C1 segment of cervical spinal cord (tissue), 14 donors: ENCODE measurements at places on chromosomes 6 and 20.

DNA sequence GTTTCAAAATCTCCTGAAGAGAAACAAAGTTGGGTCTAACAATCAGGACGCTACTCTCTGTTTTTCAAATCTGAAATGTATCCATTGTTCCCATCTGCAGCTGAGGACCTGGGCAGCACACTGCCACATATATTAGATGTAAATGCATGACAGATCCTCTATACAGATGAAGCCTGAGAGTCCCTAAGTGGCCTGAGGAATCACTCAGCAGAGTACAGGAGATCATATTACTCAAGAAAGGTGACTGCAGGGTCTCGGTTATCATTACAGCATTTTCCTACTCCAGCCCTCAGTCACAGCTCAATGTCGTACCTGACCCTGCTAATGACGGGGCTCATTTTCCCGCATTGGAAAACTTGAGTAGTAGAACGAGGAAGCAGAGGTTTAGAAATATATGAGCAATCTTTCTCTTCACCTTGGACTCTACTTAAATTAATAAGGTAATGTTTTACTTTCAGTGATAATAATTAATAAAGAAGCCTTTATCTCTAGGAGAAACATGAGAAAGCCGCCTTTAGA is 256.2 kb upstream of the IRAK1BP1 start:
- DNase-seq = no peak

- no peak for DNase-seq
Measured at GRCh38 chr6:69664551-69664950, 132.3 kb downstream of the LMBRD1 start.

DNA sequence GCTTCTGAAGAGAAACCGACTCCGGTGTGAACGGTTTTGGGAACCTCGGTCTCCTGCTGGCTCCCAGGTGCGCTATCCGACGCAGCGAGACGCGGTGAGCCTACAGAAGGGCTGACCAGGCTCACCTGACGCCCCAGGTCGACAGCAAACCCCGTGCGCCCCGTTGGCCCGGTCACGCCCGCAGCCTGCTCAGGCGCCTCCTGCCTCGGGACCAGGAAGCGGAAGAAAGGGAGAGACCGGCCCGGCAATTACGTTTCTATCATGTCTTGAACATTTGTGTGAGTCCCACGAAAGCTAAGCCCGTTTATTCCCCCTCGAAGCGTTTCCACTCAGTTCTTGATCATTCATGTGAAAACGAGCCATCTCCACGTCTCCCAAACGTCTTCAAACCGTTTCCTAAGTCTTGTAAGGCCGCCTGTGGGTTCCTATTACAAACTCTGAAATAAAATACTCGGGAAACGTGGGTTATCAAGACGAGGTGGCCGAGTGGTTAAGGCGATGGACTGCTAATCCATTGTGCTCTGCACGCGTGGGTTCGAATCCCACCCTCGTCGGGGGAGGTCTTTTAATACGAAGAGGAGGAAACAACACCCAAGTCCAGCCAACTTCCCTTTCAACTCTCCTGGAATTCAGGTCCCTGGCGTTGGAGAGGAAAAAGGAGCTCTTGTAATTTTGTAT is 150.5 kb upstream of the PRSS16 start:
- DNase-seq = no peak

DNA sequence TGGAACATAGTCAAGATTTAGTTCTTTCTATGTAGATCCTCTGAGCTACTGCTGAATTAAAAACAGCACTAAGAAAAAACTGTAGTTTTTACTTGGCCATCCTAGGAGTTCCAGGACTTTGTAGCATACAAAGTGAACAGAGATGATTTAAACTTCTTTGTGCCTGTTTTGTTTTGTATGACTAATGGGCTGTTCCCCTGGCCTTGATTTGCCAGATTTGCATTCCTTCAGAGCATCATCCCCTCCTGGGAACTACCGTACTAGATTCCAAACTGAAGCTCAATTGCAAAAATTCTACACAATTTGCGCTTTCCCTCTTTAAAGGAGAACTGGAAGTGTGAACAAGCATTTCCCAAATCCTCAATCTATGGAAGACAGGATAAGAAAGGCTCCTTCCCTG is 23.1 kb downstream of the ACOT13 start:
- DNase-seq = no peak

- DNase-seq = no peak
Measured at GRCh38 chr20:7291323-7291943, 523.9 kb downstream of the BMP2 start.

GRCh38 chr6:44072959-44073611 is 54.2 kb downstream of the MRPL14 start:
- no peak for DNase-seq

- no peak for DNase-seq
Measured at GRCh38 chr6:136077834-136078576, 172.1 kb downstream of the MTFR2 start.

DNA sequence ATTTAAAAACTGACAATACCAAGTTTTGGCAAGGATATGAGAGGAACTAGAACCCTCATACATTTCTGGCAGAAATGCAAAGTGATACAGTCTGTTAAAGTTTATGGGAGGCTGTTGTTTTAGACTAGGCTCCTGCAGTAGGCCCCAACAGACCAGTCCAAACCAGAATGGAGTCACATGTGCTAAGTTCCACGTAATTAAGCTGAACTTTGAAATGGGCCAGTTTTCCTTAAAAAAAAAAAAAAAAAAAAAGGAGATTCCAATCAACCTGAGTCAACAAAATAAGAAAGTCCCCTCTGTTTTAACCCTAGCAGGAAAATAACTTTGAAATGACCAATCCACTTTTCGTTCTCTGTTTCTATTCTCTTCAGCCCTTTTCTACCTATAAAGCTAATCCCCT is 26.5 kb downstream of the IL17F start:
- no peak for DNase-seq

- DNase-seq = no peak
Measured at GRCh38 chr20:14046534-14046933, 51.2 kb downstream of the MACROD2 start.

DNA sequence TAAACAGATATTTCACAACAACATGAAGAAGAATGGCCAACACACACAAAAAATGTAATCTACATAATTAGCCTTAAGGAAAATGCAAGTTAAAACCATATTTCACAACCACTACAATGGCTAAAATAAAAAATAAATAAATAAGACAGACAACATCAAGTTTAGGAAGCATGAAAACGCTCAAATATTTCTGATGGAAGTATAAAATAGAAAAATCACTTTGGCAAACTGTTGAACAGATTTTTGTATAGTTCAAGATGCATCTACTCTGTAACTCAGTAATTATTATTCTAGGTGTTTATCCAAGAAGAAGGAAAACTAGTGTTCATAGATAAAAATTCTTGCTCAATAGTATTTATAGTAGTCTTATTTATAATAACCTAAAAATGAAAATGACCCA is 1410.1 kb upstream of the ADGRB3 start:
- no peak for DNase-seq

- DNase-seq = peak; percentile 1
Measured at GRCh38 chr6:79810185-79810705, 137.1 kb downstream of the ELOVL4 start.

DNA sequence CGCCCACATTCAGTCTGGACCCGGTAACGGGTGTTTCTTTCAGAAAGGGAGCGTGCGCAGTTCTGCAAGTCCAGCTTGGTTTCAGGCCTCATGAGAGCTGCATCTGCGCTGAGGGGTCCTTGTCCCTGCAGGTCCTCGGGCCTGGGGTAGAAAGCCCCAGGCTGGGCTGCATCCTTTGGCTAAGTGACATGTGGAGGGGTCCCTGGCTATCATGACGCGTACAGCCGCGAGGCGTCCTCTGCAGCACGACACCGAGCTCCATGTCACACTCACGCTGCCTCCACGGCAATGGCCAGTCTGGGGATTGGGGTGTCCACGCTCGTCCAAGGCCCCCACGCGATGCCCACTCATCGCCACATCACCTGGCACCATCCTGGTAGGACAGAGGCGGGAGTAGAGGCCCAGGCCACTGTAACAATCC is 1.7 kb upstream of the KIF25 start:
- DNase-seq = no peak

DNA sequence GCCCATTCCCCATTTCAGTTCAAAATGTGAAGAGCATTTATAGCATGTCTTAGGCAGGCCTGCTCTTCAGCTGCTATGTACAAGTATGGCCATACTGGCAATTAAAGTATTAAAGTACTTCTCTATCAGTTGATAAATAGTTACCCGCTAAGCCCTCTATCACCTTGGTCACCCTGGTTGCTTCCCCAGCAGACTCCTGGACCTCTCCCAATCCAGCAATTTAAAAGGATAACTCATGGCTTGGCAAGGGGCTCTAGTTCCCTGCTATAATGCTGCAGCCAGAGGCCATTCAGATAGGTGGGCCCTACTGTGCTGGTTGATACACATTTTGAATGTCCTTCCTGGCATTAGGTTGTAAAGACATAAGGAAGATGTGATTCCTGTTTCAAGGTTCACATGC is 7.0 kb downstream of the C6orf163 start:
- no peak for DNase-seq

DNA sequence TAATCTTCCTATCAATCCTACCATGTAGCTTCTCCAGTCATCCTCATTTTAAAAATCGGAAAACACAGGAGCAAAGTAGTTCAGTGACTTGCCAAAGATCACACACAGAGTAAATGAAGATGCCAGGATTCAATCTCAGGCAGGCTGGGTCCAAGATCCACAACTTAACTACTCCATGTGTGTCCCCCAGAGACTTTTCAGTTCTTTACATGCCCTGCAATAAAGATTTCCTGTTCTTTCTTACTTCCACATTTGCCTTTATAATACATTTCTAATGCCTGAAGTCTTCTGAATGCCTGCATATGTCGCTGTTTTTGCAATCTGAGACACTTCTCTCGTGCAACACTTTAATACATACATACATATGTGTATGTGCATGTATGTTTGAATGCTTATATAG is 121.7 kb upstream of the MARCKS start:
- no peak for DNase-seq

GRCh38 chr6:110183292-110183885 is 3.2 kb downstream of the CDC40 start:
- DNase-seq = no peak
